ENCODE measurements at places on chromosomes 4 and X.

DNA sequence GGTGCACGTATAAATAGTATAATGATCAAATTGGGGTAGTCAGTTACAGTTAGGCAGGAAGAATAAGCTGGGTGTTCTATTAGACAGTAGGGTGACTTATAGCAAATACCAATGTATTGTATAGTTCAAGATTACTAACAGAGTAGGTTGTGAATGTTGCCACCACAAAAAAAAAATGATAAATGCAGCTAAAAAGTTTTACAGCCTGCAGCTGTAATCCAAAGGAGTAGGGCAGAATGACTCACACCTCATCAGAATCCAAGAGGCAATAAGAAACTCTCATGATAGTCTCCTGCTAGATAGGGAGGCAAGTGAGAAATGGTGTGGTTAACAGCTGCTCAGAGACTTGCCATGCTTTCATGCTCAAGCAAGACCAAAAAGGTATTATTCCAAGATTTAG, 19.6 kb upstream of the TCEAL4 start:
- no peak for DNase-seq

DNA sequence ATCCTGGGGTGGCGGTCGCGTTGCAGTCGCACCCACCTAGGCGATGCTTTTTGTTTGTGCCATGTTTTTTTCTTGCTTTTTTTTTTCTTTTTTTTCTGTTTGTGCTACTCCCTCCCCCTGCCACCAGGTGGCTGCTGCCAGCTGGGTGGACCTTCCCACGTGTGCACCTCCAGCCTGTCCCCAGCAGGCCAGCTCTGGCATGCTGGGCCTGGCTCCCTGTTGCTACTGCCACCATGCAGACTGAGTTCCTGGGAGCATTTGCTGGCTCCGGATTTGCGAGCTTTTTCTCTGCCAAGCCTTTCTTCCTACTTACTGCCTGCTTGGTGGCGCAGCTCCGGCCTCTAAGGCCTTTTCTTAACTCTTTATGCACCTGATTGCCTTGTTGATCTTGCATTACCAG, 161.2 kb upstream of the WDFY3 start:
- DNase-seq, result peak; percentile 2

DNA sequence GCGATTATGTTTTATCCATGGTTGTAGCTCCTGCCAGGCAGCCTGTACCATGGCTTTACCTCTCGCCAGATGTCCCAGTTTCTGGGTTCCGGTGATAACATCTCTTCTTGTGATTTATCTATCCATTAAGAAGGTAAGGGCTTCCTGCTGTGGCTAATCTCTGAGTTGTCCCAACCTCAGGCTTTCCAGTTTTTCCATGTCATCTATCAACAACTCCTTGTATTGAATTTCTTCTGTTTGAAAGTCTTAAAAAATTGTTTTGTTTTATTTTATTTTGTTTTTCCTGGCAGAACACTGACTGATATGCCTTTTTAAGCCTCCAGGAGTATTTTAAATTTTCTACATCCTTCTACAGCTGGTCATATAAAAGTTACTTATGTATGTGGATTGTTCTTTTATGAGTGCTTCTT, 241.9 kb downstream of the ANTXR2 start:
- no peak for DNase-seq

GRCh38 chr4:116882503-116882902, 202.9 kb downstream of the TRAM1L1 start:
- no peak for DNase-seq

DNA sequence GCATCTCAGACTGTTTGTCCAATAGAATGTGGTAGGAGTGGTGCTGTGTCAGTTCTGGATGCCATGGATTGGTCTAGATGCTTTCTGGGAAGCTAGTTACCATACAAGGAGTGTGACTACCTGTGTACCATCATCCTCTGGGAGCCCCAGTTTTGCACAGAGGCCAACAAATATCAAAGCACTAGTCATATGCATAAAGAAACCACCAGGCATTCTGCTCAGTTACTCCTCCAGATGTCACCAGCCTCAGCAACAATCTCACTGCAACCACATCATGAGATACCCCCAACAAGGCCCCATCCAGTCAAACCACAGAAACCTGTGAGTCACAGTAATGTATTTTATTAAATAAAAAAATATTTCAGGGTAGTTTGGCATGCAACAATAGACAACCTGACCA, 435.8 kb upstream of the CPEB2 start:
- no peak for DNase-seq

DNA sequence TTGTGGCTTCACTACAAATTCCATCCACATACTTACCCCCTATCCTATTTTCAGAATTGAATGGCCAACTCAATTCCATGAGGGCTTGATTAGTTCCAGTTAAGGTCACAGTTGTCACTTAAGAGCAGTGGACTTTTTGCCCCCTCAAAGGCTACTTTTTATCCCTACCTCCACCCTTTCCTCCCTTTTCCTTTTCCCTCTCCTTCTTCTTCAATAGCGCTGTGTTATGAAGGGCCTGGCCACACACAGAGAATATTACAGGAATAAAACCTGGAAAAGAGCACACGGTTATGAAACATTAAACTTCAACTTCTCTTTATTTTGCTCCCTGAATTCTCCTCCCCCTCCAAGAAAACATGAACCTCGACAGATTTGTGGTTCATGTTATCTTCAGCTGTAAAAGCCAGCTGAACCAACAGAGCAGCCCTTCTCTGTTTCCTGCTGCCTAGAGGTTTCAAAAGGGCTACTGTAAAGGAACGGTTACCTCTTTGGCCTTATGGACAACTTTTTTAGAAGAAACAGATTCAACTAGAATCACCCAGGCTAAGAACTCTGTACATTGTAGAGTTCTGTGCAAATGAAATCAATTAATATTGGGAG, 87.0 kb upstream of the RPL34 start:
- no peak for DNase-seq

DNA sequence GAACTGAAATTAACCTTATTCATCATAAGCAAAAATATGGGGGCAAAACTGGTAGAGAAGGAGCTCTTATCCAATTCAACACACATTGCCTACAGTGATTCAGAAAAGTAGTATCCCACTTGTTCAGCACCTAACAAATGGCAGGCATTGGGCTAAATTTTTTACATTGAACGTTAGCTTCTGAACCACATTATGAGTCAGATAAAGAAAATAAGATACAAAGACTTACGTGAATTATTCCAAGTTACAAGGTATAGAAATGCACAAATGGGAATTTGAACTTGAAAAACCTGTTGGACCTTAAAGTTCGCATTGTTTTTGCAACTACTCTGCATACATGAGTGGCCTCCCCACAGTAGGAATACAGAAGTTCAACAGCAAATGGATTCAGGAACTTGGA, 210.6 kb downstream of the LDB2 start:
- DNase-seq, result no peak

- no peak for DNase-seq
Measured at GRCh38 chr4:1992468-1993168, 16.2 kb downstream of the NELFA start.

DNA sequence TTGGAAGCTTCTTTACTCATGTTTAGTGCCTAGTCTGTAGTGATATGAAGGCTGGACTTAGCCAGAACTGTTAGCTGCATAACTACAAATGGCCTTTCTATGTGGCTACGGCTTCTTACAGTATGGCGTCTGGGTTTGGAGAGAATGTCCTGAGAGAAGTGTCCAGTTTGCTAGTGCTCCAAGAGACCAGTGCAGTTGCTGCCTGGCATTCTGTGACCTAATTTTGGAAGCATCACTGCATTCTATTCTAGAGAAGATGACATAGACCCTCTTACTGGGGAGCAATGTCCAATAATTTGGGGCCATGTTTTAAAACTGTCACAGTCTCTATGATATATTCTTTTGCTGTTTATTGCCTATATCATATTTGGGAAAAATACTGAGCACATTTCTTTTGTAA, 74.2 kb downstream of the STAG2 start:
- DNase-seq, result no peak

DNA sequence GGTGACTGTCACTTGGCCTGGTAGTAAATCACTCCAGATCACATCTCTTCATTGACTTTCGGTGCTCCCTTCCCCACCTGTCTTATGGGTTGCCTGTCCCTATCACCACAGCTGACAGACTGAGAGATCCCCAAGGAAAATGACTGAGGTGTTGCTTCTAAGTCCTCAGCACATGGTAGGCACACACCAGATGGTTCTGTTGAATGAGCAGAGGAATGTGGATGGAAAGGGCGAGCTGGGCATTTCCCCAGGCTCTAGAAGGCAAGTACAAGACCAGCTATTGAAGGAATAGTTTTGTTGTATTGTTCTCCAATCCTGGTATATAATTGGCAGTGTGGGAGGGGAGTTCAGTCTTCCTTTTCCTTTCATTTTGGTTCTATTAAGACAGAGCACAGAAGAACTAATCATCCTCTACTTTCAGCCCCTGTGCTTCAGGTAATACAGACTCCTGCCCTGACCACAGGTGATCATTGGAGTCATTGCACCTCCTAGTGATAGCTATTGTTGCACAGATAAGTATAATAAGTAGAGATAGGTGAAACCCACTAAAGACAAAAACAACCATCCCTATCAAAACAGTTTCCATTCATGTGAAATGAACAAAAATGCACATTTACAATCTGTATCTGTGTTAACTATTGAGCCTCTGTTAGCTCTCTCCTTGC, 158.6 kb downstream of the TRAM1L1 start:
- DNase-seq, result no peak

GRCh38 chr4:28148221-28148620, 1287.6 kb downstream of the STIM2 start:
- DNase-seq, result no peak

DNA sequence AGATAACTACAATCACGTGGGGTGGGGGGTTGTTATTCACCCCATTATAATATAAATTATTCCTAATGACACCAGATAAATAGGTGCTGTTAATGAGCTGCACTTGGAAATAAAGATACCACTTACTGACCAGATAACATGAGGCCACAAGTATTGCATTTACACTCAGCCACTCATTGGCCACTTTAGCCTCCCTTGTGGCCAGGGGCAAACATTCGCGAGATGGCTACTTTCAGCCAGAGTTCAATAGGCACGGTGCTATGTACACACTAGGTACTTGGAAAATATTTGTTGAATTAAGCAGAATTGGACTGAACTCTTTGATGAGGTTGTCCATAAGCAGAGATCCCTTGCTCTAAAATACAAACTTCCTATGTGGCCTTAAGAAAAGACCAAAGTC, 713.7 kb upstream of the TENM3 start:
- no peak for DNase-seq

GRCh38 chr4:81453024-81453423, 18.7 kb downstream of the RASGEF1B start:
- no peak for DNase-seq

- DNase-seq, result no peak
Measured at GRCh38 chr4:138310498-138310897, 68.3 kb upstream of the SLC7A11 start.

DNA sequence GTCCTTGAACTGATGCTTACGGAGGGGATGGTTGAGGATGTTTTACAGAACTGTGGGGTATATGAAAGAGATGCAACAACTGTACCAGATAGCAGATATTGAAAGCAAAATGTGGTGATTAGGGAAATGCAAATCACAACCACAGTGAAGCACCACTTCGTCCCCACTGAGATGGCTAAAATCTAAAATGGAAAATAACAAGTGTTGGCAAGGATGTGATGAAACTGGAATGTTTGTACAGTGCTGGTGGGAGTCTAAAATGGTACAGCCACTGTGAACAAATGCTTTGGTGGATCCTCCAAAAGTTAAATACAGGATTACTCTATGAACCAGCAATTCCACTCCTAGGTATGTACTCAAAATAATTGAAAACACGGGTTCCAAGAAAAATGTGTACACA, 22.9 kb downstream of the XG start:
- no peak for DNase-seq

DNA sequence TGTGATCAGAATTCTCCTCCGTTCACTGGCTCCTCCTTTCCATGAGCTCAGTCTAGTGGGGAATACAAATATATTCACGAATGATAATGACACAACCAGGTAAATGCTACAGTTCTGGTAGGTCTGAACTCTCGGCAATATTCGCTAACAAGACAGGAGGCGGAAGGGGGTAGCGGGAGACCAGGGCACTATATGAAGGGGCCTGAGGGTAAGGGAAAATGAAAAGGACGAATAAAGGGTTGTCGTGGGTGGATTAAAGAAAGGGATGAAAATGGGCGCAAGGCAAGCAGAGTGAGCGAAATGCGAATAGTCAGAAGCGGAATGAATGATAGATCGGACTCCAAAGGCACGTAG, 743 bp downstream of the NKAP start:
- peak; percentile 3 for DNase-seq

- DNase-seq, result no peak
Measured at GRCh38 chrX:69036674-69037573, 128.3 kb downstream of the PJA1 start.

DNA sequence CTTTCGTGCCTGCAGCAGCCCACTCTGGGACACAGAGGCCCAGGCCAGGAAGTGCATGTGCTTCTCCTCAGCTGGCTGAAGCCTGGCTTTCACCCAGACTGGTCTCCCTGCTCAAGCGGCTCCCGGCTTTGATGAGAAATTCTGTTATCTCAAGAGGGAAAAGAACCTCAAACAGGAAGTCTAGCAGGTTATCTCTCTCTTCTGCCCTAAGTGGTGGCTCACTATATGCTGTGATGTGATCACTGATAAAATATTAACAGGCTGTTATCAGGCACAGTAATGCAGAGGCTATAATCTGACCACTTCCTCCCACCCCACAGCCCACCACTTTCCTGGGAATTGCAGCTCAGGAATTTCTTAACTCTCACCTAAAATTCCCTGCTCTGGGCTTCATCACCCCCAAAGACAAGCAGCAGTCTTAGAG, 13.3 kb downstream of the CLDN2 start:
- no peak for DNase-seq

DNA sequence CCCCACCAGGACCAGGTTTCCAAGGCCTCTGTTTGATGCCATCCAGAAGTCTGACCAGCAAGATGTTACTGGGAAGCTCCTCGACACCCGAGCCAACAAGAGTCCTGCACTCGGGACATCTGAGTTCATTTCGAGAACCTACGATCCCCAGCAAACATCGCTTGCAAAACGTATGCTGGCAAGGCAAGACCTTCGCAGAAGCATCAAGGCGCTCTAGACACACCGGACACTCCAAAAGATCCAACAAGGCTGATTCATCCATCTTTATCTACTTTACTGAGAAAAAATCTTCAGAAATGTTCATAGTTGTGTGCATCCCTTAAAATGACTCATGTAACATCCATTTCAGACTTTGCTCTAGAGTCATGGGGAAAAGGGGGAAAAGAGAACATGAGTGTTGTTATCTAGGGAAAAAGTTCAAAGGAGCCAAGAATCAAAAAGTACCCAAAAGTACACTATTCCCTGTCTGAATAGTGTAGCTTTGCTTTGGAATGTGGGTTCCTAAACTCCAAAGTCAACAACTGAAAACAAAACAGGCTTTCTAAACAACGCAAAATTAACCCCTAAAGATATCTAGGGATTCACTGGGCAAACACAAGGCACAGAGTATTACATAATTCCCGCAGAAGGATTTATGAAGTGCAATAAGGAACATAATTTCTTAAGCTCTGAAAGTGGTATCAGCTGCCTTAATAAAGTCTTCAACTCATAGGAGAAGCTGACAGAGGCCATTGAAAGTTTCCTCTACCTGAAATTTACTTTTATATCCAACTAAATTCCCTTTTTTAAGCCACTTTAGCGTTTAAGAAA, 1.6 kb downstream of the SH3RF1 start:
- DNase-seq, result no peak
